A172 (cell line): ENCODE measurements at places on chromosomes 4 and X. TPM values are rescaled to one million over a fixed set of nuclear protein-coding genes. Genes with fewer than 3 reads are reported as not detected.

- no peak for DNase-seq
Observed at GRCh38 chrX:38970074-38970473, 168.8 kb downstream of the MID1IP1 start.

Gene CTAG1B
- not detected in 2 replicates for total RNA-seq

Gene RHOXF2
- total RNA-seq = not detected in 2 replicates

Gene PPP2R2C
- 6.7 and 10.6 TPM in 2 replicates for total RNA-seq

GRCh38 chr4:82680834-82681233 lies 117.8 kb downstream of the SCD5 start:
- DNase-seq = no peak

DNA sequence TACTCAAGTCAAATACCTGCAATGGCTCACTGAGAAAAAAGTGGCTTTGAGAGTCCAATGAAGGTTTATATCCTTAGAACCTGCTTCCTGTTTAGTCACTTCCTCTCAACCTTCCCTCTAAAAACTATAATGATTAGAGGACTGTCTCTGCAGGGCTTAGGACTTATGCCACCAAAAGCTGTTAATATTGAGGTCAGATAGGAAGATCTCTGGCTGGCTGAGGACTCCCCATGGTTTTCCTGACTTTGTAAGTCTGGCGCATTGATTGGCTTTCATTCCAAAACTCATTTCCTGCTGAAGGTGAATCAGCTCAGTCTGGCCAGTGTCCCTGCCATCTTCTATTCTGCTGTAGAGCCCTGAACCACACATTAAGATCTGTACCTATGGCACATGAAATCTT lies 140.9 kb upstream of the ANK2 start:
- DNase-seq = peak; percentile 55

DNA sequence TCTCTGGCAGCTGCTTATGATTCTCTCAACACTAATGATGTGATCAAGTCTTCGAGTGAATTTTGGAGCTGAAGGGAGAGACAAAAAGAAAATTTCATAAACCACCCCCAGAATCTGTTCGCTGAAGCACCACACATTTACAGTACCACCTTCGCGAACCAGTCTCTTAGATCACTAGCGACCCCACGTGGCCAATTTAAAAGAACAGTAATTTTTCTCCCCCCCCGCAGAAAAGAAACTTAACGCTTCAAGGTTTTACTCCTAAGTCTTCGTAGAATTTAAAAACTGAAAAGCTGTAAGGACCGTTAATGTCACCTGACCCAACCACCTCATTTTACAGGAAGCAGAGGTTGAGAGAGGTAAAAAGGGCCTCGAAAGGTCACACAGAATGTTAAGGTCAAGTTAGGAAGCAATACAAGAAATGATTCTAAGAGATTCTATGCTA lies 187.5 kb downstream of the QDPR start:
- peak; percentile 4 for DNase-seq

GRCh38 chrX:11750046-11750445 lies 8.0 kb upstream of the MSL3 start:
- no peak for DNase-seq

Gene WFS1
- 52.8 and 54.2 TPM in 2 replicates for total RNA-seq

- no peak for DNase-seq
Observed at GRCh38 chr4:3805731-3806130, 39.5 kb downstream of the ADRA2C start.

Gene ERCC6L
- 16.3 and 19.0 TPM in 2 replicates for total RNA-seq

Gene ATOH1
- not detected in 2 replicates for total RNA-seq

GRCh38 chrX:22110729-22111494 lies 78.8 kb downstream of the PHEX start:
- no peak for DNase-seq

DNA sequence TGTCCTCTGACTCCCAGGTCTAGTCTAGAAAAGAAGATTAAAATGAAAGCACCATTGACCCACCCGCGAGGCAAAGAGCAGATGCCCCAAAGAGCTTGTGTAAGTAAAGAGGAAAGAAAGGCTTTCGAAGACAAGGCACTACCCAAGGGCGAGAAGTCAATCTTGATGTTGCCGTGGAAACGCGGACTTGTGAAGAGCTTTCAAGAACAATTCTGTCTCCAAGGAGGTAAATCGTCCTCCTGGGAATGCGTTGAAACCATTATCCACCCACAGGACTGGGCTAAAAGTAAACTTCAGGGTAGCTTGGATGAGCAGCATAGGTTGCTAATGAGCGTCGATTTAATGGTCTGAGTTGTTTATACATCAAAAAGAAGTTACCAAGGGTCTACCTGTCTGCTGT lies 189.3 kb downstream of the DHRSX start:
- no peak for DNase-seq

- no peak for DNase-seq
Observed at GRCh38 chrX:13043138-13043537, 1.3 kb downstream of the FAM9C start.

Gene ANKRD50
- total RNA-seq = 28.5 and 33.0 TPM in 2 replicates

DNA sequence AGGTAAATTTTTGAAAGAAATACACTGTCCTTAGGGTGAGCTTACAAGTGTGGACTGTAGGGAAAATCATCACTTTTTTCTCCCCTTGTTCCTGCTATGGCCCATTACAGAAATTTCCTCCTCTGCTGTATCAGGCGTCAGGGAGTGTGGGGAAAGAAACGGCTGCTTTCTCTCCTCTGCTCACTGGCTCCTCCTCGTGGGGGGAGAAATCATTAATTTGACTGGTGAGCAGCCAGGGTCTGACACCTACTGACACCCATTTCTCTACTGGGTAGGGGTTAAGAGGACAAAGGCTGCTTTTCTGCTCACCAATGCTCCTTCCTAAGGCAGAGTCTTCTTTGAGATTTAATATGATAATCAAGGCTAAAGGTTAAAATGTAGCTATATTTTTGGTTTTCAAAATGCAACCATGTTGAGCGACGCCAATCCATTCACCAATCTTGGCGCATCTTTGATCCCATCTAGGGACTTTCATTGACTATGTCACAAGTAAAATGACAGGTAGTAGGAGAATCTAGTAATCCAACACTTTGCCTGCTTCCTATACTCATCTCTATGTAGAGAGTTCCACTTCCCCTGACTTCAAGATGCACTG lies 25.1 kb downstream of the SETD7 start:
- DNase-seq = peak; percentile 31

Gene DSPP
- total RNA-seq = not detected in 2 replicates

Gene AMTN
- total RNA-seq = 17.4 and 29.6 TPM in 2 replicates

Gene FAM236D
- not detected in 2 replicates for total RNA-seq

DNA sequence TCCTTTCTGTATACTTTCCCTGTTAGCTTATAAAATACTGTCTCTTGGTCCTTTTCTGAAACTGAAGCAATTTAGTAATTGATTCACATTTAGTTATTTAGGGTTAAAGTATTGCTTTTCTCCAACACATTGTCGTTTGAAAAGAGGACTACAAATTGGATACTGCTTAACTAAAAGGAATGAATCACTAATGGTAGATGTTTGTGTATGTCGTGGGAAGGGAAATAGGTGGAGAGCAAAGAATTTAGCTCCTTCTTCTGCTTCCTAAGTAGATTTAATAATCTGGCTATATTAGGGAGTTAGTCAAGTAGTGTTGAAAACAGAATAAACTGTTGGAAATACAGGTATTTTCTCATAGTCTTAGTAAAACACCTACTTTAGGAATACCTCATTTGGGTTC lies 27.9 kb downstream of the SLAIN2 start:
- DNase-seq = no peak

Gene MAGEB10
- not detected in 2 replicates for total RNA-seq

Gene CPZ
- total RNA-seq = 3.1 TPM in 2 replicates

Gene CSAG1
- total RNA-seq = 0.65 TPM in 1 of 2 replicates, not detected in the other

Gene TMPRSS11B
- not detected in 2 replicates for total RNA-seq

DNA sequence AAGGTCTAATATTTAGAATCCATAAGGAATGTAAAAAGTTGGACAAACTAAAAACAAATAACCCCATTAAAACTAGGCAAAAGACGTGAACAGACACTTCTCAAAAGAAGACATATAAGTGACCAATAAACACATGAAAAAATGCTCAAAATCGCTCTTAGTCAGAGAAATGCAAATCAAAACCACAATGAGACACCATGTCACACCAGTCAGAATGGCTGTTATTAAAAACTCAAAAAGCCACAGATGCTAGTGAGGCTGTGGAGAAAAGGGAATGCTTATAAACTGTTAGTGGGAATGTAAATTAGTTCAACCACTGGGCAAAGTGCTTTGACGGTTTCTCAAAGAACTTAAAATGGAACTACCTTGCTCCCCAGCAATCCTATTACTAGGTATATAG lies 674.3 kb upstream of the MAGEB2 start:
- DNase-seq = peak; percentile 5

DNA sequence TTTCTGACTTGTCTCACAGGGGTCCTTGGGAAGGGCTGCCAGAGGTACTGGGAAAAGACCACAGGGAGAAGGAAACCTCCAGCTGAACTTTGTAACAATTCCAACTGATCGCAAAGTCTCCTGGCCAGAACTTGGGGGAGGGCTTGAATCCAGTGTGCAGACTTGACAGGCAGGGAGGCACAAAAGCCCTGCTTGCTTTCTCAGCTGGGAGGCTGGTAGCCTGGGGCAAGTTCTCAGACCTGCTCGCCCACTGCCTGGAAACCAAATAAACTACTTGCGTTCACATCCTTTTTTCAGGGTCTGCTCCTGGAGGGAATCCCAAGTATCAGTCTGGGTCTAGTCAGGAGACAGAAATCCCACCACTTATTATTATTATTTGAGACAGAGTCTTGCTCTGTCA lies 48.0 kb upstream of the CASK start:
- DNase-seq = no peak

DNA sequence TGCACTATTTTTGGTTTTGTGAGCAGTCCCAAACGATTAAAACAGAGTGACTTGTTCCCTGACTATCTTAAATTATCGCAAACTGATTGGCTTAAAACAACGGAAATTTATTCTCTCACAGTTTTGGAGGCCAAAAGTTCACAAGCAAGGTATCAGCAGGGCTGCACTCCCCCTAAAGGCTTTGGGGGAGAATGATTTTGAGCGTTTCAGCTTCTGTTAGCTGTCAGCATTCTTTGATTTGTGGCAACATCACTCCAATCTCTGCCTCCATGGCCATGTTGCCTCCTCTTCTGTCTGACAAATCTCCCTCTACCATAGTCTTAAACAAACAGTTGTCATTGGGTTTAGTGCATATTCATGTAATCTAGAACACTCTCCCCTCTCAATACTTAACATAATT lies 459.6 kb upstream of the ATOH1 start:
- DNase-seq = no peak

- no peak for DNase-seq
Observed at GRCh38 chr4:182194091-182194824, 48.9 kb upstream of the TENM3 start.

DNA sequence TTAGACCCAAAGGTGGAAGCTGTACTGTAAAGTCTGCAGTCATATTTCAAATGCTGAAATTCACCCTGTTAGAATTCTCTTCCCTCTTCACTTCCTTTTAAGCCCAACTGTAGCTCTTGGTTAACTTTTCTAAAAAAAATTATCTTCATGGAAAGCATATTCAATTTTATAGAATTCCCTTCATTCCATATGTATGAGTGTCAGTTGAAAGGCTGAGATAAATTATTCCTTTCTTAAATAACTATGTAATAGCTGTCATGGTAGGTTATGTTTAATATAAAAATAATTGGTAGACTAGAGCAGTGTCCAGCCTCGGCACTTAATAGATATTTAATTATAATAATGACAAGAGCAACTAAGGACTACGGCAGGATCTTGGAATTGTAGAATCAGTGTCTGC lies 16.8 kb upstream of the ARSH start:
- no peak for DNase-seq

DNA sequence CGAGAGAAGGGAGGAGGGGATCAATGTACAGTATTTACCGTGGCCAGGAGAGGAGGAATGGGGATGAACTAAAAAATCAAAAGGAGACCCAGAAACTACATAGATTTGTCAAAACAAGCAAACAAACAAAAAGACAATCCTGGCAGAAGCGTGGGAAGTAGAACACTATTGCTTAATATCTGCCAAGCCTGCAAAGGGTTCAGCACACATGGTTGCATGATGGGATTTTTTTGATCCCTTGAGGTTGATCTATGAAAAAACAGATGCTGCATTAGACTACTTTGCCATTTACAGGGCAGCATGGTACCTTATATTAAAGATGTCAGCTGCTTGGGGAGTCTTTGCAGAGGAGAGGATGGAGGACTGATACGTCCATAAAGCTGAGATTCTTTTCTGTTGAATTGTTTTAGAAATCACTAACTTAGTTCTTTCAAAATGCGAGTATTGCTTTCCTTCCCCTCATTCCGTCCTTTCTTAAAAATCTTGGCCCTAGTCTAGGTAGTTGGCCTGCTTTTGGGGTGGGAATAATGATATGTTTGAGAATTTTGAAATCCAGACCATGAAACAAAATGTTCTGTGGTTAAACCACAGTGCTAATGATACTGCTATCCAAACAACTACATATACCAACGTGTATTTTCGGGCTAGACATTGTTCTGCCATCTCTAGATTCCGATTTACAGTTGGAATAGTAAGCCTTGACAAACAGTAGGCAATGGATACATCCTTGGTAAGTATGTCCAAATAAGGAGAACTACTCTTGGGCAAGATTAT lies 39.6 kb upstream of the TMEM150C start:
- no peak for DNase-seq
